ENCODE measurements at places on chromosomes 2 and 18. TPM values are rescaled to one million over a fixed set of nuclear protein-coding genes. Genes with fewer than 3 reads are reported as not detected.

The GPR45 gene
- total RNA-seq: not detected

The KCNJ3 gene
- total RNA-seq: not detected

The FIGN gene
- not detected for total RNA-seq

The ALK gene
- total RNA-seq: not detected

The UGT1A4 gene
- total RNA-seq: not detected

The GPR35 gene
- total RNA-seq: 14.9 TPM

The ZNF892 gene
- total RNA-seq: 4.1 TPM

The CPO gene
- not detected for total RNA-seq
